ENCODE measurements at places on chromosomes 3 and 15.
A peak's percentile ranks its signal among the peaks of the same experiment; 100 is the strongest.

DNA sequence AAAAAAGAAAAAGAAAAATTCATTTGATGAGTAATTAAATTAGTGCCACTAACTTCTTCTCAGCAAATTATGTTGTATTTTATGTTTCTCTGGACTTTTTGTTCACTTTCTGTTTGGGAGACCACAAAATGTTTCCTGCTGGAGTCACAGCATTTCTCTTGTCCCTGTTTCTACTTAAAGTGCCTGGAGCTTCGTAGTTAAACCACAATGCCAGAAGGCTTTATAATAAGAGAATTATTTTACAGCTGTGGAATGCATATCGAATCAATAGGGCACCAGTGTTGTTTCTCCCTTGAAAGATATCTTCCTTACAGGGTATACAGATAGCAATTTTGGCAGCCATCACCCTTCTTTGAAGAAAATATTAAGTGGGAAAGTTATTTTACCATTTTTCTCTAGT, 3.2 kb downstream of the DTWD1 start:
- peak; percentile 95 for DNase-seq

DNA sequence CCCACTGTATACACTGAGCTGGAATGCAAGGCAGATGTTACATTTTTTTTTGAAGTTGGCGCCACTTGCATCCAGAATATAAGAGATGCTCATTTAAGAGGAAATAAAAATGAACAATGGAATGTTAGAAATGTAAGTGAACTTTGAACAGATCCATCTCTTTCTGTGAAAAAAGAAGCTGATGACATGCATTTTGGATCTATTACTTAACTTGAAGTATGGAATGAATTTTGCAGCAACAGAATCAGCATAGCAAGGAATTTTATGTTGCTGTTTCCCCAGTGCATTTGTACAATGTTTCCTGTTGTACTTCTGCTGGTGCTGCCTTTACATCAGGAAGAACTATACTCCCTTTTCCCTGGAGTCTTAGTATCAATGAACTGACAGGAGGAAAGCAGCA, 178.2 kb downstream of the LSAMP start:
- DNase-seq, result no peak

DNA sequence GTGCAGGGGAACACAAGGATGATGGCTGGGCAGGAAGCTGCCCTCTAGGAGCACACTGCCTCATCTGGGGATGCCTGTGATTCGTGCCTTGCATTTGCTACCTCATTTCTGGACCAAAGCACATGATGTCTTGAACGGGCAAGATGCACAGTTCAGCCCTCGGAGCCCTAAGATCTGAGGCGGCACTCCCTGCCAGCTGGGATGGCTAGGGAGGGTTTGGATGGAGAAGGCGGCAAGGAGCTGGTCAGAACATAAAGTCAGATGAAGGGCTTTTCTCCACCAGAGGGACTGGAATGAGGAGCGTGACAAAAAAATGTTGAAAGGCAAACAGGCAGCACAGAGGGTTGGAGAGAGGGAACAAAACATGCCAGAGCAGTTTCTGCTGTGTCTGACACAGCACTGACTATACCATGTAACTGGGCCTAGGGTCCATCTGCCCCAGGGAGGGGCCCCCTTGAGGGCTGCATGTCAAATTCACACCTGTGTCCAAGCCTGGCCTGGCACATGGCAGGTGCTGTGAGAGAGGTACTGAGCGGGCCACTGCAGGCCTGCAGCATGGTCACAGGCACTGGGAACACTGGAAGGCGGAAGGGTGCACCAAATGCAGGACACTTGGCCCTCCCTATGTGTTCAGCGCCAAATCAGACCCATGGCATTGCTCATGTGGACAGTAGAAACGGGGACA, 21.7 kb downstream of the TMEM43 start:
- no peak for DNase-seq

DNA sequence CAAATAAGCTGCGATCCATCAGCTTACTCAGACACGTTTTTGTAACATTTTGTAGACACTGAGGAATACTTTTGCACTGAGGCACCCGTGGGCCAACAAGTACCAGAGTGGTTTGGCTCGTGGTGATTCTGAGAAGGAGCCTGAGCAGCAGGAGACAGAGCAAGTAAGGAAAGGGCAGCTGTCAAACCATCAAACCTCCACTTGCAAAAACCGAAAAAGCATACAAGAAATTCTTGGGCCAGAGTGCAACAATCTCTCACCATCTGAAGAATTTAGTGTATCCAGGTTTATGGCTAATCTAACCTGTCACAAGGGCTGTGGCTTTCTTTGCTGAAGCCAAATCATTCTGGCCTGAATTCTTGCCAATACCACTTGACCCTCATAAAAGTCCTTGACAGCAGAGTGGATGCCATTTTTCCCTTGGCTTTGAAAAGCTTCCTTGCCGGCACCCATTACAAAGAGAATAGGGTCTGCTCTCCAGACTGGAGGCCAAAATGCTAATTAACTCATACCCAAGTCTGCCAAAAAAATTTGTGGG, 56.7 kb downstream of the MYO1E start:
- DNase-seq, result peak; percentile 37

- no peak for DNase-seq
Measured at GRCh38 chr3:164608554-164609276, 469.6 kb downstream of the SI start.

GRCh38 chr15:28989239-28989830, 103.6 kb downstream of the APBA2 start:
- no peak for DNase-seq

DNA sequence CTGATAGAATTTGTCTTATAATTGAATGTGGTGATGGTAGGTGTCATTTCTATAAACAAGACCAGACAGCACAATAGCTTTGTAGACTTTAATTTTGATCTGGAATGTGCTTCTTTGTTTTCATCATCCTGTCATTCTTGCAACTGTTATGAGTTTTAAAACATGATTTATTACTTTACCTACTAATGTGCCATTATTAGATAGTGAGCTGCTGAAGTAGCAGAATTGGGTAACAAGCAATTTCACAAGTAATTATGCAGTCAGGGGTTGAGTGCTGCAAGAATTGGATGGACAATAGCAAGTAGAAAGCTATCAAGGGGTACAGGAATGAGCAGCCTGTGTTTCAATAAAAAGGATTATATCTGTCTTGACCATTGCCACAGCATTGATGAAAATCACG, 975.6 kb downstream of the ROBO1 start:
- DNase-seq, result no peak

DNA sequence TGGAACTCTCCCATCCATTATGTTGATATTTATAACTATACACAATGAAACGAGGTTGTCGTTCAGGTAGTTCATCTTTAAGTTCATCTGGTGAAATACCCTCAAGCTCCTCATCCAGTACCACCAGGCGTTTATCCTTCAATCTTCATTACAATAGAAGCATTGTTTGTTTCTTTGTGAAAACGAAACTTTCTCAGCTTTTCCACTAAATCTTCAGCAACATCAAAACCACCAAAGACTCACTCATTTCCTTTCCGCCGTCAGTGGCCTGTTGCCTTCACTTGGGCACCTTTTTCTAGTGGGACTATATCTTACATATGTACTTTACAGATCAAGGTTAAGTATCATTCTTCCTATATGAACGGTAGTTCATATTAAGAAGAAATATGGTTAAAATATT, 44.1 kb upstream of the TFG start:
- no peak for DNase-seq
